Calu3 (cell line): ENCODE measurements at places on chromosomes 4 and X. TPM values are rescaled to one million over a fixed set of nuclear protein-coding genes. Genes with fewer than 3 reads are reported as not detected.

- peaks cover 10% of the 10 kb centered on the region for H3K4me1 ChIP-seq
- H3K27me3 ChIP-seq: peaks cover 50% of the 10 kb centered on the region
- no peak overlapping the region for H3K27ac ChIP-seq
- no peaks in the 10 kb centered on the region for H3K36me3 ChIP-seq
- peak; percentile 63 for DNase-seq
- H3K4me3 ChIP-seq: no peak overlapping the region
Measured at GRCh38 chrX:153226344-153227185, 47.5 kb downstream of the MAGEA1 start.

DNA sequence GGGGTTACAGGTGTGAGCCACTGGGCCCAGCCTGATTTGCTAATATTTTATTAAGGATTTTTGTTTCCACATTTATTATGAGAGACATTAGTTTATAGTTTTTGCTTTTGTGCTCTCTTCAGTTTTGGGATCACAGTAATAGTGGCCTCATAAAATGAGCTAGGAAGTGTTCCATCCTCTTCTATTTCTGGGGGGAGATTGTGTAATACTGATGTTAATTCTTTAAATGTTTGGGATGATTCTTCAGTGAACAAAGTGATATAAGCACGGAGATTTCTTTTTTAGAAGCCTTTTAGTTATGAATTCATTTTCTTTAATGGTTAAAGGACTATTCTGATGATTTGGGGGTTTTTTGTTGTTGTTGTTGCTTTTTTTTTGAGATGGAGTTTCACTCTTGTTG is 41.3 kb downstream of the RBMX start:
- no peaks in the 10 kb centered on the region for H3K4me1 ChIP-seq
- no peak overlapping the region for H3K4me3 ChIP-seq
- H3K36me3 ChIP-seq: no peaks in the 10 kb centered on the region
- no peak overlapping the region for H3K27ac ChIP-seq
- DNase-seq: no peak

DNA sequence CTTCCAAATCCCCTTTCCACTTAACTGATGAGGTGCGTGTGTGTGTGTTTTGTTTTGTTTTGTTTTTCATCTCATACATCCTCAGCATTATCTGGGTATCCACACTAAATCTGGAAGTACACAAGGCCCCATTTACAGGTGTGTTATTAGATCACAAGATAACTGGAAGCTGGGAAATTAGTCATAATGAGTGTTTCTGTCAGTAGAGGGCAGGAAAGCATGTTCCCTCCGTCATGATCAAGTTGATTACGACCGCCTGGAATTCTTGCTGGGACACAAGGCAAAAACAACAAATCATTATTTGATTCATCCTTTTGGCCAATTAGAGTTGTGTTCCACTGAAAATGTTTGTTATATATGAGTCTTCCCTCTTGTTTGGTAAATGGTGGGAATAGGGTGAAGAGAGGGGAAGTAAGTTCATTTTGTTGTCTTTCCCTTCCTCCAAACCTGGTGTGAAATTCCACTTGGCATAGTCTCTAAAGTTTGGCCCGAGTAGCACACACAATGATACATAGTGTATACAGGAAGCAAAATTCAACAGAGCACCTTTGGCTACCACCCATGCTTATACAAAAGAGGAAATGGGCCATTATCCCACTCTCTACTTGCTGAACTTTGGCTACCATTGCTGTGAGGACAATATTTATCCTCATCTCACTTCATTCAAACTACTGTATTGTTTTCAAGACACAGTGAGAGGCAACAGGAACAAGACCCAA is 33.3 kb upstream of the TLL1 start:
- H3K27ac ChIP-seq: peak overlapping the region; percentile 19
- H3K4me3 ChIP-seq: no peak overlapping the region
- peaks cover 6% of the 10 kb centered on the region for H3K4me1 ChIP-seq
- no peaks in the 10 kb centered on the region for H3K36me3 ChIP-seq
- no peak for DNase-seq
- no peaks in the 10 kb centered on the region for H3K27me3 ChIP-seq

DNA sequence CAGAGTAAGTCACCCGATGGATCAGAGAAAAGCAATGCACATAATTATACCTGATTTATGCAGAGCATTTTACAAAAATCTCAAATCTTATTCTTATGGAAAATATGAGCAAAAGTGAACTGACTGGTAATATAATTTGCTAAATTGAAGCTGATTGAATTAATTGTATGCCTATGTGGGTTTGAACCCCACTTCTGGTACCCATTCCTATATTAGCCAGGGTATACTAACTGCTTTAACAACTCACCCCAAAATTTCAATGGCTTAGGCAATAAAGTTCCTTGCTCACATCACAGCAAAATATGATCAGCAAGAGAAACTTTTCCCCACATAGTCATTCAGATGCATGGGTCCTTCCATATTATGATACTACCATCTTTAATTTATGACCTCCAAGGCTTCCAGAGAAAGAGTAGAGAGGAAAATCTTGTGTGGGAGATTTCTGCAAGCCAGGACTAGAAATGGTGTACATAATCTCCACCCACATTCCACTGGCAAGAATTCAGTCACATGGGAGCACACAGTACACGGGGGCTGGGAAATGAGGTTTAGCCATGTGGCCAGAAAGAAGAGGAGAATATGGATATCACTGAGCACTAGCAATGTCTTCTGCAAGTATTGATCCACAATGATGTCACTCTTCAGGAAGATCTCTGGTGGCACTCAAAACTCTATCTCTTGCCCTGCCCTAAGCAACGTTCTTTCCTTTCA is 640.7 kb downstream of the BCOR start:
- H3K4me3 ChIP-seq: no peak overlapping the region
- H3K27me3 ChIP-seq: peaks cover 51% of the 10 kb centered on the region
- H3K27ac ChIP-seq: no peak overlapping the region
- no peak for DNase-seq
- H3K36me3 ChIP-seq: no peaks in the 10 kb centered on the region

- H3K36me3 ChIP-seq: peaks cover 7% of the 10 kb centered on the region
- no peaks in the 10 kb centered on the region for H3K4me1 ChIP-seq
- no peak for DNase-seq
- no peaks in the 10 kb centered on the region for H3K27me3 ChIP-seq
- H3K27ac ChIP-seq: no peak overlapping the region
- no peak overlapping the region for H3K4me3 ChIP-seq
Measured at GRCh38 chr4:165293927-165294649, 33.4 kb upstream of the MSMO1 start.

DNA sequence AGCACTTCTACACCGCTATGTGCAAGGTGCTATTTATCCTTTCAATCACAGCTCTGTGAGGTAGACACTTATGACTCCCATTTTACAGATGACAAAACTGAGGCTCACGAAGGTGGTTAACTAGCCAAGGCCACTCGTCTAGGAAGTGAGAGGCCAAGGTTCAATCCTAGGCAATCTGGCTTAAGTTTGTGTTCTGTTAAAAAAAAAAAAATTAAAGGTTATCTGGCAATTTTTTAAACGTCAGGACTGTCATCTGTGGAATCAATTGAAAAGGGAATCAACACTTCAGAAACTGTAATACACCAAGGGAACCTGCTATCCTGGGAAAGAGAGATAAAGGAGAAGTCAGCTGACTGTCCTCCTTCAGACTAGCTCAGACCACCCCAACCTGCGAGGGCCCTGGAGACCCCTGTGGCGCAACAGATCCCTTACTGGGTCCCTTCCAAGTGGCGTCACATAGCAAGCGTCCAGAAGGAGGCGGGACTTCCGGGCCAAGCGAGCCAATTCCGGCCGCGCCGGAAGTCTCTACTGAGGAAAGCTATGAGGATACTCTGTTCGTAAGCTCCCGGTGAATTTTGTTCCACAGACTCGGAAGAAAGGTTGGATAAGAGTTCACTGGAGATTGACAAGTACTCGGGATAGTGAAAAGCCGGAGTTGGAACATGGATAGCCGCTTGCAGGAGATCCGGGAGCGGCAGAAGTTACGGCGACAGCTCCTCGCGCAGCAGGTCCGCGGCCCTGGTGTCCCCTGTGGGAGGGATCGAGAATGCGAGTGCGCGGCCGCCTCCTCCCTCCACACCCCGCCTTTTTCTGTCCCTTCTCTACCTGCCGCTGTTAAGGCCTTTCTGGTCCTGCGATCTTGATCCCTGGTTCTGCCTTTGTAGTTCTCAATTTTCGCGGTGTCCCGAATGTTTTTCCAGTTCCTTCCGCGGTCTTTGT is at the start of gene METTL14:
METTL14 (plus strand) TSS at position 520 of the 939 bp plus-strand sequence; CDS start at position 663, 143 bp downstream.
- H3K27ac ChIP-seq: peak within 1 kb of the TSS; percentile 92
- H3K27me3 ChIP-seq: no peaks in the 10 kb centered on the region
- peaks cover 8% of the 10 kb centered on the region for H3K4me1 ChIP-seq
- H3K4me3 ChIP-seq: peak within 1 kb of the TSS; percentile 98

- no peaks in the 10 kb centered on the region for H3K27me3 ChIP-seq
- no peaks in the 10 kb centered on the region for H3K36me3 ChIP-seq
- H3K4me1 ChIP-seq: peaks cover 26% of the 10 kb centered on the region
- no peak overlapping the region for H3K4me3 ChIP-seq
Measured at GRCh38 chrX:10004832-10005475, 37.8 kb downstream of the CLDN34 start.

DNA sequence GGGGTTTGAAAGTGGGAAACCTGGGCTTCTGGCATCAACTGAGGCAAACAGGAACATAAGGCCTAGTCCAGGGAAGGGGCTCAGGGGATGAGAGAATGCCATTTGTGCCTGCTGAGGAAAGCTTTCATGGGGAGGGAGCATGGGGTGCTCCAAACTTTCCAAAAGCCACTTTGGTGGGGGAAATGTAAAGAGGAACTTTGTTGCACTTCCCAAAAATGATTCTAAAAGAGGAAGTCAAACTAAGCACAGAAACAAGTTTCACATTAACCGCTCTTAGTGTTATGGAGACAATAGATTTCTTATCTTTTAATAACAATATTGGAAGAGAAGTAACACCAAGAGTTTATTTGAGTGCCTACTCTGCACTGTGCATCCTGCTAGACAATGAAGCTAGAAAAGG is 32.3 kb downstream of the GAB3 start:
- no peak for DNase-seq
- no peak overlapping the region for H3K4me3 ChIP-seq
- H3K4me1 ChIP-seq: peaks cover 8% of the 10 kb centered on the region
- H3K27me3 ChIP-seq: peaks cover 80% of the 10 kb centered on the region
- no peak overlapping the region for H3K27ac ChIP-seq

GRCh38 chr4:17780501-17781299 is 721 bp downstream of the FAM184B start:
- H3K27ac ChIP-seq: no peak overlapping the region
- DNase-seq: peak; percentile 9
- H3K4me3 ChIP-seq: peak overlapping the region; percentile 71
- H3K27me3 ChIP-seq: peaks cover 13% of the 10 kb centered on the region
- H3K4me1 ChIP-seq: no peaks in the 10 kb centered on the region

DNA sequence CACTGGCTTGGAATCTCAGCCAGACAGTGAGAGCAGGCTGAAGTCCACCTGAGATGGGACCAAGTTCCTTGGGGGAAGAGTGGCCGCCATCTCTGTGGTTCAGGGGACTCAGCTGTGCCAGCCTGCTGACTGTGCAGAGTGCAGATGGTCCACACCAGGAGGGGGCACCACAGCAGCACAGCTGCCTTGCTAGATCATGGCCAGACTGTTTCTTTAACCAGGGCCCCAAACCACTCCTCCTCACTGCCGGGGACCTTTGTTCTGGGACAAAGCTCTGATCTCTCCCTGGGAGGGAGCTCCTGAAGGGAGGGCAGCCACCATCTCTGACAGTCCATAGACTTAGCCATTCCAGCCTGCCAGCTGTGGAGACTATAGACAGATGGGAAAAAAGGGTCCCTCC is 2189.6 kb downstream of the PCDH7 start:
- no peak overlapping the region for H3K27ac ChIP-seq
- H3K36me3 ChIP-seq: no peaks in the 10 kb centered on the region
- no peaks in the 10 kb centered on the region for H3K4me1 ChIP-seq
- H3K27me3 ChIP-seq: no peaks in the 10 kb centered on the region

DNA sequence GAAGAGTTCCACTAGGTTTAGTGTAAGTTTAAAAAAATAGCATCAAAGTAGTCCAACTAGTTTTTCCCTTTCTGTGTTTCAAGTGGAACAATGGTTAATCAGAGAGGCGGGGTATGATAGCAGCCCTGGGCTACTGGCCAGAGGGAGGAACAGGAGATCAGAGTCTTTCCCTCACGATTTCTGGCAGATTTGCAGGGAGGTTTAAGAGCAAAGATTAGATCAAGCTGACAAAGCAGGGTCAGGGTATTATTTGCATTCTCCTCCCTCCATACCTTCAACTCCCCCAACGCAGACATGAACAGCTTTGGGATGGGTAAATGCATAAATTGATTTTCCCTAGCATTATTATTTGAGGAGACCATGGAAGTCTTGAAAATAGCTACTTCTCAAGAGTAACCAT is 277.6 kb upstream of the DIAPH2 start:
- DNase-seq: peak; percentile 30
- H3K36me3 ChIP-seq: no peaks in the 10 kb centered on the region
- H3K27ac ChIP-seq: peak overlapping the region; percentile 22

Gene SSX2
- not detected in 2 replicates for total RNA-seq

Gene LUZP4
- total RNA-seq: not detected in 2 replicates

Gene SNCA
- total RNA-seq: 27.6 and 36.8 TPM in 2 replicates

Gene BST1
- 4.7 and 6.0 TPM in 2 replicates for total RNA-seq

Gene ANK2
- total RNA-seq: 4.1 and 4.4 TPM in 2 replicates
